ENCODE measurements at places on chromosomes 2 and 18.

GRCh38 chr2:138782383-138782782, 2.2 kb upstream of the NXPH2 start:
- no peak for DNase-seq

- DNase-seq, result no peak
Measured at GRCh38 chr18:32761231-32761630, 11.6 kb downstream of the KLHL14 start.

GRCh38 chr2:74119339-74119738, 28.4 kb downstream of the BOLA3 start:
- no peak for DNase-seq

DNA sequence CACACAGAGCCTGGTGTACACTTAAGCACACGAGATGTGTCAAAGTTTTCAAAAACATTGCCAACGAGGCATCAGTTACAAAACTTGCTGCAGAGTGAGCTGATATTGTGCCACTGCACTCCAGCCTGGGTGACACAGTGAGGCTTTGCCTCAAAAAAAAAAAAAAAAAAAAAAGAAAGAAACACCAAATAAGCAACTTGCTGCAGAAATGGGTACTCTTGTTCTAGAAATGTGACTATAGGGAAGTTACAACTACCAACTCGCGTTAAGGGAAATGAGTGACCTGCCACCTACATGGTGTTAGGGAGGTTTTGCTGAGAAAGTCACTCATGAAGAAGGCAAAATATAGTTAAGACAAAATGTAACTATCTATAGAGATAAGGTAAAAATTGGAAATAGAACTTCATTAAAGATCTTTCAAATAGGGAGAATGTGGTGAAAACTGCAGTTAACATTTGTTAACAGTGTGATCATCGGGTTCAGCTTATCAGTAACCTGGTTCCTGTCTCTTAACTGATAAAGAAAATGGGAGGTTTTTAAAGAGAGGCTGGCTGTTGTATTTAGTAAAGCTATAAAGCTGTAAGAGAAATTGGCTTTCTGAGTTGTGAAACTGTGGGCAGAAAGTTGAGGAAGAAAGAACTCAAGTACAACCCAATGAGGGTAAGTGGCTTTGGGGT, at the start of gene IL1RL1:
TSS of gene IL1RL1 (plus strand) at position 600 of the 677 bp plus-strand sequence. CDS start 26,702 bp downstream, outside the sequence.
- no peak for DNase-seq
